ENCODE measurements at places on chromosomes 6 and 20. TPM values are rescaled to one million over a fixed set of nuclear protein-coding genes. Genes with fewer than 3 reads are reported as not detected.

DNA sequence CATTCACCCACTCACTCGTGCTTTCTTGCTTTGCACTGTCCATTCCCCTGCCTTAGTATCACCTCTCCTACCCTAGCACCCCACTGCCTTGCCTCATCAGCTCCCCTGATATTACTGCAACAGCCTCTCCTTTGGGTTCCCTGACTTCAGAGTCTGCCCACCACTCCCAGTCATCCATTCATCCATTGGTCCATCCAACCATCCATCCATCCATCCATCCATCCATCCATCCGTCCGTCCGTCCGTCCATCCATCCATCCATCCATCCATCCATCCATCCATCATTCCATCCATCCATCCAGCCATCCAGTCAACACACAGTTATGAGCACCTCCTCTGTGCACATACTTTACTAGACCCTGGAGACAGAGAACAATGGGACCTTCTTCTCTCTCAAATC is 22.9 kb upstream of the FAM83D start:
- no peaks in the 10 kb centered on the region for H3K4me1 ChIP-seq
- H3K27me3 ChIP-seq, result no peaks in the 10 kb centered on the region
- DNase-seq, result no peak
- no peaks in the 10 kb centered on the region for H3K36me3 ChIP-seq

SGK2 gene
- 114 TPM for polyA plus RNA-seq

- H3K4me3 ChIP-seq, result no peak overlapping the region
- no peaks in the 10 kb centered on the region for H3K4me1 ChIP-seq
- H3K36me3 ChIP-seq, result no peaks in the 10 kb centered on the region
These were observed 121.3 kb upstream of the HDDC2 start for GRCh38 chr6:125423047-125423446.

GRCh38 chr6:21726676-21727075 is 133.1 kb downstream of the SOX4 start:
- H3K4me1 ChIP-seq, result peaks cover 8% of the 10 kb centered on the region
- no peak overlapping the region for H3K4me3 ChIP-seq
- no peak for DNase-seq
- no peak overlapping the region for H3K27ac ChIP-seq
- no peaks in the 10 kb centered on the region for H3K36me3 ChIP-seq

DNA sequence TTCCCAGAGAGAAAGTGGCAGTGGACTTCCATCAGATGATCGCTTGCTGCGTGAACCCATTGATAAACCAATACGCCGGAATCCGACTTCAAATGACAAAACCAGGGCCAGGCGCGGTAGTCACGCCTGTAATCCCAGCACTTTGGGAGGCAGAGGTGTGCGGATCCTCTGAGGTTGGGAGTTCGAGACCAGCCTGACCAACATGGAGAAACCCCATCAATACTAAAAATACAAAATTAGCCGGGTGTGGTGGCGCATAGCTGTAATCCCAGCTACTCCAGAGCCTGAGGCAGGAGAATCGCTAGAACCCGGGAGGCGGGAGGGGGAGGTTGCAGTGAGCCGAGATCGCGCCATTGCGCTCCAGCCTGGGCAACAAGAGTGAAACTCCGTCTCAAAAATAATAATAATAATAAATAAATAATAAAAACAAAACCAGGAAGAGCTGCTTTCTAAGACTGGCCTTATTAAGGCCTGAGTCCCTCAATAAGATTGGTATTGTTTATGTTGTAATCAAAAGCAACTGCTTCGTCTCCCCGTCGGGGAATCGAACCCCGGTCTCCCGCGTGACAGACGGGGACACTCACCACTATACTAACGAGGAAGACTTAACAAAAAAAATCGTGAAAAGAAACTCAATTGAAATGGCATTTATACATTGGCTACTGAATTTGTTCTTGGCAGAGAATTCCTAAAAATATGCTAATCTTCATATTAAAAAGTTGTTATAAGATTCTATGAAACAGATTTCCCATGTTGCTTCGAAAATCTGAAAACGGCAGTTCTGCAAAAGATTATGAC is 110.2 kb upstream of the ZNF184 start:
- no peaks in the 10 kb centered on the region for H3K36me3 ChIP-seq
- no peak overlapping the region for H3K4me3 ChIP-seq
- DNase-seq, result no peak
- no peak overlapping the region for H3K27ac ChIP-seq
- peaks cover 12% of the 10 kb centered on the region for H3K27me3 ChIP-seq
- H3K4me1 ChIP-seq, result no peaks in the 10 kb centered on the region

All from sigmoid colon (tissue), 7 donors.